ENCODE measurements at places on chromosomes 11 and 22. TPM values are rescaled to one million over a fixed set of nuclear protein-coding genes. Genes with fewer than 3 reads are reported as not detected.

TRIM66 gene
- 10.5 TPM for total RNA-seq

TMEM132A gene
- 287 TPM for total RNA-seq

NNMT gene
- total RNA-seq, result 1,529 TPM

C11orf97 gene
- total RNA-seq, result not detected

GAL gene
- 70.8 TPM for total RNA-seq

TCIRG1 gene
- total RNA-seq, result 156 TPM

MMP1 gene
- total RNA-seq, result 3.8 TPM

SLC39A13 gene
- total RNA-seq, result 73.5 TPM

POU2AF3 gene
- total RNA-seq, result not detected

CCDC73 gene
- not detected for total RNA-seq

CDC42EP1 gene
- total RNA-seq, result 102 TPM

KCNJ11 gene
- 0.63 TPM for total RNA-seq

PRRG4 gene
- total RNA-seq, result 3.1 TPM

APOBEC3B gene
- total RNA-seq, result 68.1 TPM

SUSD2 gene
- 0.07 TPM for total RNA-seq

MS4A14 gene
- total RNA-seq, result not detected

MAJIN gene
- total RNA-seq, result not detected

CATSPERZ gene
- total RNA-seq, result not detected

CDC42BPG gene
- 4.6 TPM for total RNA-seq

LRRC74B gene
- not detected for total RNA-seq

TMPRSS13 gene
- 0.51 TPM for total RNA-seq

SMTNL1 gene
- total RNA-seq, result not detected

USH1C gene
- not detected for total RNA-seq

MPPED1 gene
- total RNA-seq, result not detected

TFIP11 gene
- 17.8 TPM for total RNA-seq

MYOD1 gene
- not detected for total RNA-seq

ANKRD49 gene
- 7.2 TPM for total RNA-seq

DDTL gene
- total RNA-seq, result 2.1 TPM

OR52M1 gene
- not detected for total RNA-seq

STIM1 gene
- total RNA-seq, result 16.5 TPM

SLC29A2 gene
- 6.6 TPM for total RNA-seq

PGA5 gene
- total RNA-seq, result not detected

PATE2 gene
- total RNA-seq, result 0.07 TPM

RAB36 gene
- total RNA-seq, result 3.5 TPM

SYT13 gene
- 6.4 TPM for total RNA-seq

OR5T2 gene
- total RNA-seq, result not detected
